Retina (tissue), 1 donor: ENCODE measurements at places on chromosomes 2 and 18.

DNA sequence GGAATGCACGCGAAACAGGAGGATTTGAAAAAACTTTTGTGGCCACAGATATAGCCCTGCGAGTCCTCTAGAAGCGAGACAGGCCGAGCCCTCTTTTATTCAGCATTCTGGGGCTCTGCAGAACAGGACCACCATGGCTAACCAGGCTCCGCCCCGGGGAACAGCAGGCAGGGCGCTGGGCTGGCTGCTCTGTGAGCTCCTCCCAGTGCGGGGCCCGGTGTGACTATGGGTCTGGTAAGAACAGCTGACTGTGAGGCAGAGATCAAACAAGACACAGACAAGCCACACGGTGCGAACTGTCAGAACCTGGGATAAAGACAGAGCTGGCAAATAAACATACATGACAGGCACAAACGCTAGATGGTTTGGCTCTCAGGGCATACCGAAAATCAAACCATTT is 15.5 kb downstream of the PXDN start:
- DNase-seq, result peak; percentile 65

- no peak for DNase-seq
Observed at GRCh38 chr2:66682476-66682875, 247.6 kb downstream of the MEIS1 start.

DNA sequence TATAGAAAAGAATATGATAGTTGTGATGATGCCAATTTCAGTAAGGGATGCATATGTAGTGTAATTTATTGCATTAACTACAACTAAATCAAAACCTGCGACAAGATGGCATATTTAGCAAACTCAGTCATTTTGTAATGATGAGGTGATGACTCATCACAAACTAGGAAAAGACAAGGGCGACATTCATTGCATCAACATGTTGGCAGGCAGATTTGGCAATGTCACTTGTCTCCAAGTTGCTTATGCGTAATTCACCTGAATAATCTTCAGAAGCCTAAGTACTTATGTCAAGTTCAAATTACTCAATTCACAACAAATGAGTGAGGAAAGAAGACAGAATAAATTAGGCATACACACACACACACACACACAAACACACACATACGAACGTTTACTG is 273.2 kb upstream of the RGPD4 start:
- no peak for DNase-seq

DNA sequence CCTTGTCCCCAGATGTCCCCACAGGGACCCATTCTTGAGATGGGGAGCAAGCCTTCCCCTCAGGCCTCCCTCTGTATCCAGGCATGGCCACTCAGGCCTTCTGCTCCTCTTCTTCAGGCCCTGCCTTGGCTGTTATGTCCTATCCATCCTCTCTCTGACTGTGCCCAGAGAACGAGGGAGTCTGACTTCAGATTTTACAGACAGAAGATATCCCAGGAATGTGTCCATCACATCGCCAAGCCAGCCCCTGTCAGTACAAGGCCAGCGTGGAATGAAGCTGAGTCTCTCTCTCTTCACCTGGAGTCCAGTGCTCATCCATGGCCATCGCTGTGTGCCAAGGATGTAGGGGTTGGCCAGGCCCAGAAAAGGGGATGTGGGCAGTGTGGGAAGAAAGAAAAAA is 57.6 kb downstream of the SDC1 start:
- DNase-seq, result no peak

GRCh38 chr2:238450440-238450861 is 23.7 kb downstream of the ASB1 start:
- DNase-seq, result no peak

GRCh38 chr2:159851941-159852340 is 53.9 kb upstream of the CD302 start:
- DNase-seq, result no peak

- DNase-seq, result no peak
Observed at GRCh38 chr18:25223211-25223610, 128.8 kb downstream of the ZNF521 start.

DNA sequence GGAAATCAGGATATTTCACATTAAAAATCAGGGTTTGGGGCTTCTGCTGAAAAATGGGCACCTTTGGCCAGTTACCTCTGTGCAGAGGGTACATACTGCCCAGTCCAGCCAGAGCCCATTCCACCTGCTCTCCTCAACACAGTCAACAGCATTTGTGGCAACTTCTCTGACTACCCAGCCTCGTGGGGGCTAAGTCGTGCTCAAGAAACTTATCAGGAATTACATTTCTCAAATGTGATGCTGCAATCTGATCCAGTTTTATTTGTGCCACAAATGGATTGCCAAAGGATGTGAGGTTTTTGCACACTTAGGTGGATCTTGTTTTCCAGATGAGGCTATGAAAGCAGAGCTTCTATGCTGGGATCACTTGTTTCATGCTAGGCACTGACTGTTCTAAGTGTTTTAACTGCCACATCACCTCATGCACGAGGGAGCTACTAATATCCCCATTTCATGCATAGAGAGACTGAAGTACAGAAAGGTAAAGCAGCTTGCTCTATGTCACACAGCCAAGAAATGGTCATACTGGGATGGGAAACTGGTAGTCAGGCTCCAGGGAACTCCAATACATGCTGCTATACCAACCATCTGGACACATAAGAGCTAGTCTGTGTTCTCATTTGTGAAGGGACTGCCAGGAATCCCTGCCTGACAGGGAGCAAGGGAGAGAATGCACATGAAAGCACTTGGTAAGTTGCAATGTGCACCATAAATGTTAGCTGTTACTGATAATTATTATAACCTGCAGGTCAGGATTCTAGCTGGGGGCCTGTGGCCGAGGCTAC is 89.0 kb upstream of the HK2 start:
- no peak for DNase-seq

GRCh38 chr2:26742048-26742770 is 21.9 kb upstream of the SLC35F6 start:
- DNase-seq, result no peak

DNA sequence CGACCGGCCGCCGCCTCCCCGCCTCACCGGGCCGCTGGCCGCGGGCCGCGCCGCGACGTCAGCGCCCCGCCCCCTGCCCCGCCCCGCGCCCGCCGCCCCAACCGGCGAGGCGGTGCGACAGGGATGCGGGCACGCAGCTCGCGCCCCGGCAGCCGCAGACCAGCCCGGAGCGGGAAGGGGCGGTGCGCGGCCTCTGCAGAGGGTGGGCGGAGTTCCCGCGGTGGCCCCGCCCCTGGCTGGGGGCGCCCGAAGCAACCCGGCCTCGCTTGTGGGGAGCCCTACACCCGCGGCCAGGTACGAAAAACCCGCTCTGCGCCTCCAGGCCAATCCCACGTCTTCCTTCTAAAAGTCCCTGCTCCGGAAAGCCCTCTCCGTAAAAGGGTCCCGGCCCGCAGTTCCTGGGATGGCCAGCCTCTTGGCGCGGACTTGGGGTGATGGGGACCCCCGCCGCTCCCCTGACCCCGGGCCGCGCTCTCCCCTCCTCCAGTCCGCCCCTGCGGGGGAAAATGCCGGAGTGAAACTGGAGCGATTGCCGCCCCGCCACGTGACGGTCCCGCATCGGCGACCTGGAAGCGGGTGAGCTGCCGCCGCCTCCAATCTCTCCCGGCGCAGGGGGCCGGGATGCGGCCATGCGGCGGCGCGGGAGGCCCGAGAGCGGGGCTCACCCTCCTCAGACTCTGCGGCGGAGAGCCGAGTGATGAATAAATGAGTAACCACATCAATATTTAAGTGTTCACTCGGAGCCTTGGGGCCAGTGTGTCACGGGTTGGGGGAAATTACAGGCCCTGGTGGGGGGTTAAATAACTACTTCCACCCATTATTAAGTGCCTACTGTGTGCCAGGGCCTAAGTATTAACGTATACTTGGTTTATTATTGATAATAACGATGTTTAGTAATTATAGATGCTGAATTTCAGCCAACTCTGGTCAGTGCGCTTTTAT is at the start of gene RAB11FIP5:
TSS of gene RAB11FIP5 (minus strand) at position 36 of the 942 bp plus-strand sequence. CDS start 171 bp downstream, outside the sequence.
- DNase-seq, result peak; percentile 87

- no peak for DNase-seq
Observed at GRCh38 chr2:23553561-23553960, 168.6 kb downstream of the KLHL29 start.

- no peak for DNase-seq
Observed at GRCh38 chr2:173087214-173087581, 11.6 kb downstream of the MAP3K20 start.

GRCh38 chr2:34193164-34193563 is 594.1 kb upstream of the FAM98A start:
- no peak for DNase-seq

- no peak for DNase-seq
Observed at GRCh38 chr2:43300781-43301583, 74.6 kb upstream of the ZFP36L2 start.

DNA sequence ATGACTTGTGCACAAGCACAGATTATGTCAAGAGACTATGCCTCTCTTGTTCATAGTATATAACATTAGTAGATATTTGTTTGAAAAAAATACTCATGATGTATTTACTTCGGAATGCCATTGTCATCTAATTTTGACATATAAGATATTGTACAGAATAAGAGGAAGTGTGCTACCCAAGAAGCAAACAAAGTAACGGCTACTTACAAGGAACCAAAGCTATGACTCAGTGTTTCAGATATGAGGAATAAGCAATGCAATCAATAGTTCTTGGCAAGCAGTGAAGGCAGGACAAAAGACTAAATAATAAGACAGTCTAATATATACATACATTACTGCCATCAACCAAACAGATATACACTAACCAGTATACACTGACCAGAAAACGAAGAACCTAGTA is 256.3 kb downstream of the CCDC178 start:
- no peak for DNase-seq

- no peak for DNase-seq
Observed at GRCh38 chr18:79634593-79635426, 44.8 kb upstream of the CTDP1 start.

- peak; percentile 23 for DNase-seq
Observed at GRCh38 chr2:183248866-183249567, 124.8 kb downstream of the NUP35 start.

DNA sequence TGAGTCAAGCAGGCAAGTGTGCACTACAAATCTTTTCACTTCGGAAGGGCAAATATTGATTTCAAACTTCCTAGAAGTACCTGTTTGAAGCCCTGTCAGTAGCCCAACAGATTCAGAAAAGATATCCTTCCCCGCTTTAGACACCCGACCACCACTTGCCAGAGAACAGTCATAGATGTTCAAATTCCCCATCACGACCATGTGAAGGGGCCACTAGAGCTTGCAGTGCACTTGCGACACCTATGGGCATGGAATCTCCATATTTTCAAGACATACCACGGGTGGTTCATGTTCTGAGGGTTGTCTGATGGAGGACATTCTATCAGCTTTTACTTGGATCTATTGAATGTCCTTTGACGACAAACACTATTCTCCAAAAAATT is 23.8 kb downstream of the GNLY start:
- DNase-seq, result no peak

- DNase-seq, result no peak
Observed at GRCh38 chr2:86301009-86301408, 36.4 kb downstream of the REEP1 start.

DNA sequence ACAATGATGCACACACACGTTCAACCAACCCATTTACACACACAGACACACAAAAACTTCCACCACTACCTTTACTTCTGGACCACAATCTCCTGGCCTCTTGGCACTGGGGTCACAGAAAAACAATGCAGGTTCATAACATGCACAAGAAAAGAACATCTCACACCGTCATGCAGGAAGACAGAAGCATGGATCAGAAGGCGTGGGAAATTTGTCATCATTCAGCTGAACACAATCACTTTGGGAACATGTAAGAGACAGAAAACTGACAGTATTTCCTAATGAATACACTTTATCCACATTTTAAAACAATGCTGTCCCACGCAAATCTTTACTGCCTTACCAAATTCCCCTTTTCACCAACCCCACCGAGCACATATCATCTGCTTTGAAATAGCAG is 501.9 kb upstream of the KLHL29 start:
- DNase-seq, result no peak

GRCh38 chr2:145593991-145594614 is 1074.2 kb upstream of the ZEB2 start:
- no peak for DNase-seq

- DNase-seq, result no peak
Observed at GRCh38 chr2:173149491-173149890, 73.8 kb downstream of the MAP3K20 start.

DNA sequence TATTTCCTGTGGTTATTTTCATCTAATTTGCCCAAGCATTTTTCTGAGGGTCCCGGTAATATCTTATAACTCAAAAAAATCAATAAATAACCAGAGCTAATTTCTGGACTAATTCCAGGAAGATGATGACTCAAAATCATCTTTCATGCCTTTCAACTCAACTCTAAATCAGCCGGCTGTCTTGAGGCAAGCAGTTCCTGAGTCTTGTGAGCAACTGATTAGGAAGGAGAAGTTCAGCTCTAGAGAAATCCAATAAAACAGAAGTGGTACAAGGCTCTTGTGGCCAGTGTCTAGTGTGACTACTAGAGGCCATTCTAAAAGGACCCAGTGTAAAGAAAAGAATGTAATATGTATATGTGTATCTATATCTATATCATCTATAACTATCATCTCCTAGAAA is 890.4 kb downstream of the TRIB2 start:
- DNase-seq, result no peak

GRCh38 chr2:230537531-230537976 is 121.6 kb downstream of the SP100 start:
- DNase-seq, result no peak

DNA sequence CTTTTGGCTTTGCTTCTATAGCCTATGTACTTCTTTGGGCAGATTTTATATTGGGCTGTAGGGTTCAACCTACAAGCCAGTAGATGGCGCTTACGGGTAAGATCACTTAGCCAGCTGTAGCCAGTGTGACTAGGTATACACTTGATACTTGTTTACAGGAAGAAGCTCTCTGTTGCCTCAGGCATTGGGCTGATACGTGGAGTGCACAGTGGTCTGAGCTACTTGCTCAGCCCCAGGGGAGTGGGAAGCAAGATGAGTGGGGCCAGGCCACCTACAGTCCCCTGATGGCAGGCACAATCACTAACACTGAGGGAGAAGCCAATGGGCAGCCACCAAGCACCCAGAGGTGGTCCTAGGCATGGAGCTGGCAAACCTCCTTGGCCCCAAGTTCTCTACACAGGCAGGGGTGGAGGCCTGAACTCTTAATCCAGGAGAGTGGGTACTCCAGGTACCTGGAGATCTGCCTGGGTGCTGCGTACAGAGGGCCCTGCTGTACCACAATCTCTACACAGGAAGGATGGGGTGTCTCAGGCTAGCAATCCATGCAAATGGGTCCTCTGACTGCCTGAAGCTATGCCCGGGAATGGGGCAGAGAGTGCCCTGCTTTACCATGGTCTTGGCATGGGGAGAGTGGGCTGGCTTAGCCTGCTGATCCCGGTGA is 122.2 kb downstream of the NCOA1 start:
- no peak for DNase-seq

- no peak for DNase-seq
Observed at GRCh38 chr2:157404363-157404762, 39.5 kb downstream of the CYTIP start.

GRCh38 chr2:100780203-100781008 is 39.5 kb upstream of the NPAS2 start:
- DNase-seq, result no peak

GRCh38 chr2:54859997-54860701 is 136.7 kb downstream of the EML6 start:
- no peak for DNase-seq
